ENCODE measurements at places on chromosomes 7 and 10.

DNA sequence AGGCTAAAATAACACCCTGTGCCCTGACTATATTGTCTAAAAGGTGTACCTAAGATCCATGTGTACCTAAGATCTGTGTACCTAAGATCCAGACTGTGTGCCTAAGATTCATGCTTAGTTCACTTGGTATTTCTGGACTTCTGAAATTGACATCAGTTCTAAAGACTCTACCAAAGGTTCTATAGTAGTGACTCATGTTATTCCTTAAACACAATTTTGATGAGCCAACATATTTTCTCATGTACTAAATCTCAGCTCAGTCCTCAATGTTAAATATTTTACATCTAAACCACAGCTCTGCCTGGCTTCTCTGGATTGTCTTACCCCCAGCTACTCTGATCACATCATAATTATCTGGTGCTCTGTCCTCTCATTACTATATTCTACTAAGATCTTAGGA, 802.3 kb upstream of the SORCS1 start:
- no peak for DNase-seq

DNA sequence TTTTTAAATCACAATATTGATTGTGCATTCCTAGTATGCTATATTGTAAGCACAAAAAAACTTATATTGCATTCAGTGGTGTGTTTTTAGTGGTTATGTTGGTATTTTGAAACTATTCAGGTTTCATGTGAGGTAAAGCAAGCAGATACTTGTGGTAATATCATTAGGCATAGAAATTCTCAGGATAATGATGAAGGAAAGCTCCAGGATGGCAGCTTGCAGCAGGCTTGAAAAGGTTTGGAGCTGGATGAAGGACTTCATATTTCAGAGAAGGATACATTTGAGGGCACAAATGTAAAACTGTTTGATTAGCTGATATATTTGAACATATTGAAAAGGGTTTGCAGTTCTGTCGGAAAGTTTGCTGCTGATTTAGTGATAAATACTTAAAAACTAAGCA, 17.5 kb downstream of the TRIM24 start:
- no peak for DNase-seq

- no peak for DNase-seq
These were observed 95.7 kb downstream of the CABCOCO1 start for GRCh38 chr10:61758433-61758832.

DNA sequence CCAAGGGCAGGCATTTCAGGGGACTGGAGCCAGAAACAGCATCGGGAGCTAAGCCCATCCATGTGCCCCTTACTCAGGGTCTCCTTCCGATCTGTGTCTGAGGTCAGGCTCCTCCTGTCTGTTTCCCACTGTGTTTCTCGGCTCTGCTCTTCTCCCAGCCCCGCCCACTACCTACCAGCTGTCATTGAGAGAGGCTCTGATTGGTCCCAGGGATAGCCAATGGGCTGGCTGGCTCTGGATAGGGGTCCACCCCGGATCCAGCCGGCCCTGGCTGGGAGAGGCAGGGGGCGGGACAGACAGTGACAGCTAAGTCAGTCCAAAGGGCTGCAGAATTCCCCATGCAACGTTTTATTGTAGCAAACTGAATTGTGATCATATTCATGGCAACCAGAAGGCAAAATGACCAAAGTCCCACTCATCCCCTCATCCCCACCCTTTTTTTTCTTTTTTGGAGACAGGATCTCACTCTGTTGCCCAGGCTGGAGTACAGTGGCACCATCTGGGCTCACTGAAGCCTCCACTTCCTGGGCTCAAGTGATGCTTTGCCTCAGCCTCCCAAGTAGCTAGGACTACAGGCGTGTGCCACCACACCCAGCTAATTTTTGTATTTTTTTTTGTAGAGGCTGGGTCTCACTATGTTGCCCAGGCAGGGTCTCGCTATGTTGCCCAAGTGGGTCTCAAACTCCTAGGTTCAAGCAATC, 76.3 kb downstream of the CLIP2 start:
- DNase-seq: no peak

- DNase-seq: no peak
These were observed 173.8 kb downstream of the ITGA8 start for GRCh38 chr10:15545884-15546283.

GRCh38 chr7:140053812-140054539, 8.8 kb downstream of the PARP12 start:
- DNase-seq: peak; percentile 69

DNA sequence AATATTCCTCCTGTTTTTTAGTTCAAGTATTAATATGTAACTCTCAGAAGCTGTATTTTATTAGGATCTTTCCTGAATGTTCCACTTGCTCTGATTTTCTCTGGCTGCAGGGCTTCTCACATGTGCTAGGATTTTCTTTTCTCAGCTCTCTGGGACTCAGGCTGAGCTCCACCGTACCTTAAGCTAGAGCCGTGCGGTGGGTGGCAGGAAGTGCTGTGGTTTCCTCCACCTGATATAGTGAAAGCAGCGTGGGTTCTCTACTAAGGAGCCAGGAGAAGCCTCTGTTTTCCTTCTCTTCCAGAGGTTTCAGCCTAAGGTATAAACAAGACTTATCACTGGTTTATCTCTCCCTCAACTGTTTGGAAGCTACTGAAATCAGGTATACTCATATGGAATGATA, 433.6 kb downstream of the NRG3 start:
- peak; percentile 4 for DNase-seq

DNA sequence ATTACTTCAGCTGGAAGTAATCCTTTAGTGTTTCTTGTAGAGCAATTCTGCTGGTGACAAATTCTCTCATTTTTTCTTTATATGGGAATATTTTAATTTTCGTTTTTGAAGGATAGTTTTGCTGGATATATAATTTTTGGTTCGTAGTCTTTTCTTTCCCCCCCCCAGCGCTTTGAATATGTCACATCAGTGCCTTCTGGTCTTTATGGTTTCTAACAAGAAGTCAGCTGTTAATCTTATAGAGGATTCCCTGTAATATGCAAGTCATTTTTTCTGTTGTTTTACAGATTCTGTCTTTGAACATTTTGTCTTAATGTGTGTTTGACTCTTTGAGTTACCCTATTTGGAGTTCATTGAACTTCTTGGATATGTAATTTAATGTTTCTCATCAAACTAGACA, 96.3 kb downstream of the SDK1 start:
- no peak for DNase-seq

DNA sequence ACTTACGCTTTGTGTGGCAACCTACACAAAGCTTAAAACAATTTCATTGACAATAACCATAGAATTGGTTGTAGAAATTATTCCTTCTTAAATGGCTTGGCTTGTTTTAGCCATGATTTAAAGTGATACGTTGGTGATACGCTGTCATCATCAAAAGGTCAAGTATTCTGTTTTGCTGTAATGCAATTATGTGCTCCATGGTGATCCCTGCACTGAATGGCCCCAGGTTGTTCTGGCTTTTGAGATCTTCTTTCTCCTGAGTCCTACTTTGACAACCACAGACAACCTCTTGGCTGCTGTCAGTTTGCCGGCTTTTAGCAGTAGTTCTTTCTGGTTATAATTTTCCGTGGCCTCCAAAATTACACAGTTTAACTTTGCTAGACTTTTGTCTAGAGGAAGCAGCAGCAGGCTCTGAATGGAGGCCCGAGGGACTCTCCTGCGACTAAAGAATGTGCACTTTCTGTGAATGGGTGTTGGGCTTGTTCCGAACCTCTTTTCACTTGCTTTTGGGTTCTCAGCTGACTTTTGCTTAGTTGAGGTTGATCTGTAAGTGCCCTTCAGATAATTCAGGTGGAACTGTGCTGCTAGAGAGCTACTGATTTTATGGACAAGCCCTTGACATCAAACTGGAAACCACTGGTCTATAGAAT, 104.7 kb downstream of the TMEM178B start:
- no peak for DNase-seq

GRCh38 chr7:157010588-157011332, at the start of gene MNX1:
Gene MNX1 (minus strand): TSS chr7:157010663. CDS start chr7:157010350, 313 bp downstream.
- peak; percentile 98 for DNase-seq

GRCh38 chr7:101058355-101058754, 26.9 kb upstream of the TRIM56 start:
- DNase-seq: peak; percentile 47

DNA sequence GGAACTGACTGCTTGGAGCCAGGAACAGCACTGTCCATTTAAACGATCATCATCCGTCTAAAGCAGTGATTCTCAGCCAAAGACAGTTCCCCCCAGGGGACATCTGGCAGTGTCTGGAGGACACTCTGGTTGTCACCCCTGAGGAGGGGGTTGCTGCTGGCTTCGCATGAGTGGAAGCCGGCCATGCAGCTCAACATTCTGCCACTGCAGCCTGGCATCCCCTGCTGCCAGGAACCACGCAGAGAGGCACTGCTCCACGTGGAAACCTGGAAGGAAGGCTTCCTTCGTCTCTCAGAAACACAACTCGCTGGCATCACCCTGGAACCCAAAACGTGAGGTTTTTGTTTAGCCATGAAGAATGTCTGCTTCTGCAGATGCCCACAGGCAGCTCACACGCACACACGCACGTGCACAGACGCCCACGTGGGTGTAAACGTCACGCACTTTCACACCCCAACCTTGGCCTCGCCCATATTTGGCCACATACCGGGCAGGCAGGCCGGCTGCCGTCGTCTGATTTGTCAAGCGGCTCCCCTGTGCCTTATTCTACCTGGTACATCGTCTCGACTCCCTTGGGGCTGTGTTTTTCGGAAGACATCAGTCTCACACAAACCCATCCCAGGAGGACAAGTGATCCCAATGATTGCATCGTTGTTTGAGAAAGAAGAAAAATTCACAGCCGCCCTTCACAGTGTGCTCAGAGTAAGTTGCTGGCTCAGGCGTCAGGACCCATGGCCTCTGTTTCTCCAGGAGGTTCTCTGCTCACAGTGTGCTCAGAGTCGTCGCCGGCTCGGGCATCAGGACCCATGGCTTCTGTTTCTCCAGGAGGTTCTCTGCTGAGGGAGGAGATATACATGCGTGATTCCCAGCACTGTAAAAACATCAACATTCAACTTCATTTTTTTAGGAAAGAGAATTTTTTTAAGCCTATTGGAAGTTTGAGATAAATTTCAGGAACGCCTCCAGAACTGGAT, 127.2 kb upstream of the PPP2R2D start:
- DNase-seq: no peak

DNA sequence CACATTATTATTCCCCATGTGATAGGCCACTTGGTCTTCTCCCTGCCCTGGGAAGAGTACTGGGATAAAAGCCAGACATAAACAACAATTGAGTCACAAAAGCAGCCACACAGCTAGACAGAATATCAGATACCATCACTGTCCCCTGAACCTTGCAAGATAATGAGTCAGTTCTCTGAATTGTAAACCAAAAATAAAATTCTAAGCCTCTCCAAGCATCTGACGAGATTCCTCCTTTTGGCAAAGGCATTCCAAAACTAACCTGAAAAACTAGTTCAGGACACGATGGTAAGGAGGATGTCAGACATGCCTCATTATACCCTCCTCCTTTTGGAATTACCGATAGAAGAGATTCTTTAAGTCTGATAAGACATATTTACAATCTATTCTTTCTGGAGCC, 450.7 kb downstream of the HTR7 start:
- no peak for DNase-seq

GRCh38 chr7:5831196-5831595, 49.4 kb upstream of the OCM start:
- no peak for DNase-seq

GRCh38 chr7:71615017-71615416, 483.1 kb downstream of the GALNT17 start:
- no peak for DNase-seq

- DNase-seq: no peak
These were observed 603.9 kb downstream of the PTPRN2 start for GRCh38 chr7:157983502-157984422.

GRCh38 chr7:21939136-21939857, 6.4 kb downstream of the CDCA7L start:
- DNase-seq: peak; percentile 62

- DNase-seq: peak; percentile 70
These were observed 22.8 kb downstream of the GNA12 start for GRCh38 chr7:2821161-2821841.

DNA sequence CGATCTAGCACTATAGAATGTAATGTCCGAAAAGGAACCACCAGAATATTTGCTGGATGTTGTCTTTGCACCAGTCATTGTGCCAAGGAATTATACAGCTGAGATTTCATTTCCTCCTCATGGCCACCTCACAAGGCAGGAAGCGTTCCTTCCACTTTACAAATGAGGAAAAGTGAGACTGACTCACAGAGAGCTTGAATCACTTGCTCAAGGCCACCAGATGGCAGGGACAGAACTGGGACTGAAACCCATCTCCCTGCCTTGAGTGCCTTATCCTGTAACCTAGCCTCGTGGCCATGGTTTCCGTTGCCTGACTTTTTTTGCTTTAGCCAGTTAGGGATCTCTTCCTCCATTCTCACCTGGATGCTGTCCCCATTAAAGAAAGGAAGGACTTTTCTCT, 44.7 kb upstream of the PDZD8 start:
- DNase-seq: no peak

DNA sequence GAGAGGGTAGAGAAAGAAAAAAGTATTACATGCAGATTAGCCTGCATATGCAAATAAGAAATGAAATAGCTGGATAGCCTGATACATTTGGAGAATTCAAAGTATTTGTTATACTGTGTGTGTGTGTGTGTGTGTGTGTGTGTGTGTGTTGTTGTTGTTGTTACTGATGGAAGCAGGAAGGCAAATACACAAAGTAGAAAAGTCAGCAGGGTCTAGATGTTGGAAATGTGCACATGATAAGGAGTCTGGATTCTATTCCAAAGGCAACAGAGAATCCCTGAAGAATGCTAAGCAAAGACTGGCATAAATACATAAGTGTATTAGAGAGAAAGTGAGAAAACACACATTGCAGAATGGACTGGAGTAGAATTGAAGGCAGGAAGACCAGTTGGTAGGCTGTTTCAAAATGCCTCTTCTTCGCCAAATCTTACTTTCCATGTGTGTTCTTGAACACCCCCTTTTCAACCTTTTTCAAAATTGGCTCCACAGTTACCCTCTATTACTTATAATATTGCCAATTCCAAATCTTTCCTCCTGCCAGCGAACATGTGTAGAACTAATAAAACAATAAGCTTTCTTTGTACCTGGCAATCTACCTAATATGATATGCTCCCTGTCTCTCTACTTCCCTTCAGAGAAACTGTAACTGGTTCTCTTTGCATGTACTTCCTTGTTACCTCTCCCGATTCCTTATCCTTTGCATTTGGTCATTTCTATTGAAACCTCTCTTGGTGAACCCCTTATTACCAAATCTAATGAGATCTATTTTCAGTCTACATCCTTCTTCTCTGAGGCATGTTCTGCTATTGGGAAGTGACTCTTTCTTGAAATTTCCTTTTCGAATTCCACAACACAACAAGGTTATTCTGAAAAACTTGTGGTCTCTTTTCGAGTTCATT, 6.2 kb downstream of the CPED1 start:
- DNase-seq: no peak

DNA sequence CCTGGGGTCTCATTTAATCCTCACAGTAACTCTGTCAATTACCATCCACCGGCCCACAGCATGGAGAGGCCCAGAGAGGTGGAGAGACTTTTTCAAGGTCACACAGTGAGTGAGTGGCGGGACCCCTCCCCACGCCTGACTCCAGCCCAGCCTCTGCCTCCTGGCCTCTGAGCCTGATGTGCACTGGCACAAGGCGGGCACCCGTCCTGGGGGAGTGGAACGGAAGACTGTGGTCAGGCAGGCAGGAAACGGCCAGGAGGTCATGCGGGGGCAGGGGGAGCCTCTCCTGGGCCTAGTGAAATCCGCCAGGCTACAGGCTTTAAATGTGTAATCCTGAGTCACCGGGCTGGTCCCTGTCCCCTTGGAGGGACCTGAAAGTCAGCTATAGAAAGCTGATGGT, 32.2 kb downstream of the ZCCHC24 start:
- no peak for DNase-seq

- DNase-seq: no peak
These were observed 56.3 kb downstream of the GRID1 start for GRCh38 chr10:86310291-86310690.
